Stimulated activated CD4-positive, alpha-beta T cell treated with anti-CD3 and anti-CD28 coated beads, Interleukin-12 subunit alpha, Interleukin-12 subunit beta, amount 100 ng/mL, for 4 hours (primary cell): ENCODE measurements at places on chromosomes 7 and 10.
A peak's percentile ranks its signal among the peaks of the same experiment; 100 is the strongest.

- DNase-seq = no peak
Measured at GRCh38 chr10:24958721-24959381, 6.4 kb upstream of the PRTFDC1 start.

GRCh38 chr7:46854958-46855473, 726.9 kb downstream of the TNS3 start:
- DNase-seq = no peak

DNA sequence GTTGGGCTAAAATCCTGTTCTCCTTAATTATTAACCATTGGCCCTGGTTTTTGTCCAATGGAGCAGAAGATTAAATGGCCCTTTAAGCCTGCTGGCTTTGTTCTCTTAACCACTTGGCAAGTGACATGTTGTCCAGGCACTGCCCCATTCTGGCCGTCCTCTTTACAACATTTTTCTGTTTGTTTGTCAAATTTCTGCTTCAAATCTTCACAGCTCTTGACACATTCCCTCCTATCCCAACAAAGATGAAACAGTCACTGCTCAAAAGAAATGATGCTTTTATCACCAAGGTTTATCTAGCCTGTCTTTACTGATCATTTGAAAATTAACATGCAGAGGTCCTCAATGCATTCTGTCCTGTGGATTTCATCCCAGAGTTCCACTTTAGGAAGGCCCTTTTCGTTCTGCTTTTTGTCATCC, 700.4 kb downstream of the KCNMA1 start:
- no peak for DNase-seq

- no peak for DNase-seq
Measured at GRCh38 chr10:21329995-21330627, 195.4 kb downstream of the SKIDA1 start.

GRCh38 chr7:108809356-108809755, 239.7 kb downstream of the DNAJB9 start:
- DNase-seq = no peak

DNA sequence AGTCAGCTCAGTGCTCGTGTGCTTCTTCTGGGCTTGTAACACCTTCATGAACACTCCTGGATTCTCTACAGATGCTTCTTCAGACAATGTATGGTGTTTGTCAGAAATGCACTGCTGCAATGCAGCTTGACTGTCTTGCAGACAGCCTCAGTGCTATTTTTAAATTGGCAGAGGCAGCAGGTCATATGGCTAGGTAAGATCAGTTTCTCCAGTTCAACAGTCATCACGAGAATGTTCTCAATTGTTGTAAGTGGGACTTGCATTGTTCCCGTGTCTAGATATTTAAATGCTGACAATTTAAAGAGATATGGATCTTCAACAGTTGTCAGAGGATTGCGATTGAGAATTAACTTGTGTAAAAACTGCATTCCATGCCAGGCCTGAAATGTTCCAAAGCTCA, 7.6 kb upstream of the ACBD5 start:
- DNase-seq = no peak

DNA sequence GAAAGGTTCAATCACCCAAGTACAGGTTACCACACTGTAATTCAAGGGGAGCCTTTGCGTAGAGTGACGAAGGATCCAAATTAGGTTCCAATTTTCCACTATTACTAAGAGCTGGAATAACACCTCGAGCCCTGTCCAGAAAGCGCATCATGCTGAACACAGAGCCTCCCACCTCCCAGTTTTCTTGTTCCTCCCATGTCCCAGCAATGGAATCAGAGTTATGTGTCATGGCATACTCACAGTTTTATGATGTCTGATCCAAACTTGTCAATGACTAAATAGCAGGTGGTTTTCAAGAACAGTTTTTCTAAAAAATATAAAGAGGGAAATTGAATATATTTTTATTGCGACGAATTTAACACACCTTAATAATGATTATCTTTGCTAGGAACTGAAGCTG, 50.6 kb downstream of the AOAH start:
- DNase-seq = no peak

DNA sequence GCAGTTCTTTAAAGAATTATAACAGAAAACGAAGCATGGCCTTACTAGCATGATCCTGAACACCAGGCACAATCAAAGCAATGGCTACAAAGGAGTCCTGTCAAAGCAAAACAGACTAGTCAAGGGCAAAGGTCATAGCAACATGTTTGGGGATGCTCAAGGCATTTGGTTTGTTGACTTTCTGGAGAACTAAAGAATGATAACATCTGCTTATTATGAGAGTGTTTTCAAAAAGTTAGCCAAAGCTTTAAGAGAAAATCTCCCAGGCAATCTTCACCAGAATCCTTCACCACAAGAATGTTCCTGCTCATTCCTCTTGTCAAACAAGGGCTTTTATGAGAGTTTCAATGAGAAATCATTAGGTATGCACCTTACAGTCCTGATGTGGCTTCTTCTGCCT, 95.1 kb upstream of the CPXM2 start:
- DNase-seq = no peak

DNA sequence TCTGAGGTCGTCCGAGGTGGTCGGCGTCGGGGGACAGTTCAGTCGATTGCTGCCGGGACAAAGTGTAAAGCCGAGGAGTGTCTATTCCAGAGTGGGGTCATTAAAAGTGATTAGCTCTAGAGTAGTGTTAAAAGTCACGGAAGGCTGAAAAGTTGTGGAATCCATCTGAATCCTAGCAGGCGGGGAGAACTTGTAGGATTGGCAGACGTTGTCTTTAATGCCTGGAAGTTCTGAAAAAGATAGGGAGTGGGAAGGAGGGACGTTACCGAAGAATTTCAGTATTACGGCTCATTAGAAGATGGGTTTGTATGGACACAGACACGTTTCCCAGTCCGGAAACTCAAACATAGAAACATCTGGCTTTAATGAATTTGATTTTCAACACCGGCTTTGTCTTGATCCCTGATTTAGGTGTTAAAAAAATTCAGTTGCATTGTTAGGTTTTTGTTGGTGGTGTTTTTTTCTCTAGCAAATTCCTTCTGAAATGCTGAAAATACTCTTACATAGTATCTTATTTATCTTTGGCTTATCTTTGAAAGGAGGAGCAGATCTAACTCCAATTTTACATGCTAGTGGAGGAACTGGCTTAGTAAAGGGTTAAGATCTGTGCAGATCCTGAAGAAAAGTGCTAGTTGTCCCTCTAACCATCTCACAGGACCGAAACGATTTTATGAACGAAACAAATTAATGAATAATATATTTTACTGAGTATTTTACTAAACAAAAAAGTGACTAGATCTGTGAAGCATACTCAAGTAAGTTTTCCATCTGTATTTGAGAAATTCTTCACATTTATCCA, 900 bp downstream of the MKLN1 start:
- no peak for DNase-seq

DNA sequence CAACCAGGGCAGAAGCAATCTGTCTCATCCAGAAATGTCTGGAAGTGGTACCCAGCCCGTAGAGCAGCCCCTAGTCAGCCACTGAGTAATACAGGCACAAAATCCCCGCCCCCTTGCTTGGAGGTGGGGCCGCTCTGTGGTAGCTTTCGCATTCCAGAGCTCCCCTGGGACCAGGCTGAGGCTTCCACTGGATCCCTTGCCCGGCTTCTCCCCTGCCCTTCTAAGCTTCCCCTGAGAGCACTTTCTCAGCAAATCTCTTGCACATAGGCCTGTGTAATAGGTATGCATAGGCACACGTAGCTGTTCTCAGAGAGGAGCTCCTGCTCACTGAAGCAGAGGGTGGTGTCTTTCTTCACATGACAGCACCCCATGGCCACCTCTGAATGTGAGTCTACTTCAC, 144.2 kb downstream of the BMS1 start:
- no peak for DNase-seq

DNA sequence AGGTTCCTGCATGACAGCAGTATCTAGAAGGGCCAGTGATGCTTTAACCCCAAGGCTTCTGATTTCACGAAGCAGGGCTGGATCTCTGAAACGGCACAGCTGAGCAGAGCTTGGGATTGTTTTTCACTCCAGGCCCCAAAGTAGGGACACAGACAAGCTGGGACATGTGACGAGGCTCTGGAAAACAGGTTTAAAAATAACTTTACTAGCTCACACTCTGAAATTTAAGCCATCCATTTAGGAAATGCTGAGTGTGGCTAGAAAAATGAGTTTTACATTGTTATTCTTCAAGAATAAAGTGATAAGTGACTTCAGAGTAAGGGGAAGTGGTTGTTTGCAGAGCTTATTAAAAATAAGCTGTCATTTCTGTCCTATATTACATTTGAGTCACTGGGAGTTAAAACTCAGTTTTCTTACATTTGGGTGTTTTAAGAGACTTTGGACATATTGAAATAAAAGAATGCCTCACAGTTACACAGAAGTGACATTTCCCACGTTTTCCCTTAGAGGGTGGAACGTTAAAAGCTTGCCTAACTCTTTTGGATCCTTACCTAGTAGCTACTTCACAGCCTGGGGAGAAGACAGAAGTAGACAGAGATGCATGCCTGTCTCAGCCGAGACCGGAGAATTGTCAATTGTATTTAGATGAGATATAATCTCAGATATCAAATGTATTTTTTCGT, 107.8 kb downstream of the GALNT17 start:
- DNase-seq = no peak

- no peak for DNase-seq
Measured at GRCh38 chr7:128247108-128247507, 6.0 kb downstream of the LEP start.

- DNase-seq = peak; percentile 75
Measured at GRCh38 chr10:5293691-5294550, 70.8 kb upstream of the UCN3 start.

DNA sequence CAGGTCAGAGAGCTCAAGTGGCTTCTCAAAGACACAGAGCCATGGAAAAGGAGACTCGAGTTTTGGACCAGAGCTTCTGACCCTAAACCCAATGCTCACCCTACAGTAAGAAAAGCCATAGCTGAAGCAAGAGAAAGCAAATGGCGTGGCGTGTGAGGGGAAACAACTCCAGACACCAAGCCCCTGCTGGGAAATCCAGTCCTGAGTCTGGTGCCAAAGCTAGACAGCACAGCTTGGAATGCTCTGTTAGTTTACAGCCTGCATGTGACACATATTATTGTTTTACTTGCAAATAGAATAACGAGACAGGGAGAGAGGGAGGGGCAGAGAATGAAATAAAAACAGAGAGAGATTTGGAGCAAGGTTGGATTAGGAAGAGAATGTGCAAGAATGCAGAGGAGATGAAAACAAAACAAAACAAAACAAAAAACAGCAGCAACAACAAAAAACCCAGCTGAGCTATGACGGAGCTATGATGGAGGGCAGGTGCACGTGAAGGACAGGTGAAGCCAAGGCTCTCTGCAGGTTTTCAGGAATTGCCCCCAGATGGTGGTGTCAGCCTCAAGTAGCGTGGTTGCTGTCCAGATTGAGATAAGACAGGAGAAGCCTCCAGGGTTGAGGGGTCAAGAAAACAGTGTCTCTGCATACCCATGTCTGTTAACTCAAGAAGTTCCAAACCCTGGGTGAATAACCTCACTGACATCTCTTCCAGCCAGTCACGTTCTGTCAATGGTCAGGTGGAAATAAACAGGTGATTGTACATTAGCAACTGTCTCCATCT, 69.7 kb upstream of the LRRC18 start:
- DNase-seq = no peak

DNA sequence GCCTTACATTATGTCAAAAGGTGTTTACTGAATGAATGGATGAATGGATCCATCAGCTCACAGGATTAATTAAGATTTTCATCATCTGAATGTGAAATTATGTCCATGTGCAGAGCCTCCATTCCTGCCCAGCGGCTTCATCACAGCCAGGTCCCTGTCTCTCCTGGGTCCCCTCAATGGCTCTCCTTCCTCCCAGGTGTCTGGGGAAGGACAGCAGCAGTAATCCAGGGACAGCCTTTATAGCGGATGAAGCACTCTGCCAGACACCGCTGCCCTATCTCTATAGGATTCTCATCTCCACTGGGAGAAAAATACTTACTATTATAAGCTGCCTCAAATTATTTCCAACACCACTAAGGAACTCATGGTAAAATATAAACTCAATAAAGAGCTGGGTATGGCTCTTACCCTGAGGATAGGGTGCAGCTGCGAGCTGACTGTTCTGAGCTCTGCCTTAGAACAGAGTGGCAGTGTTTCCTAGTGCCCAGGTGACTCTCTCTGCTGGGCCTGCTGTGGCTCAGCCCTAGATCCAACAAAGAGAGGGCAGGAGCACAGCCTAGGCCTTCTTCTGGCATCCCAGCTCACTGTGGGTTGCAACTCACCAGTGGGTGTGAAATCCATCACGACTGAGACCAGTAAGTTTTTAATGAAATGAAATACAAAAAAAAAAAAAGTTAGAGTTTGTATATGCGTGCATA, 38.3 kb downstream of the GPRIN2 start:
- no peak for DNase-seq

- DNase-seq = no peak
Measured at GRCh38 chr7:36764929-36765328, 40.6 kb upstream of the AOAH start.

DNA sequence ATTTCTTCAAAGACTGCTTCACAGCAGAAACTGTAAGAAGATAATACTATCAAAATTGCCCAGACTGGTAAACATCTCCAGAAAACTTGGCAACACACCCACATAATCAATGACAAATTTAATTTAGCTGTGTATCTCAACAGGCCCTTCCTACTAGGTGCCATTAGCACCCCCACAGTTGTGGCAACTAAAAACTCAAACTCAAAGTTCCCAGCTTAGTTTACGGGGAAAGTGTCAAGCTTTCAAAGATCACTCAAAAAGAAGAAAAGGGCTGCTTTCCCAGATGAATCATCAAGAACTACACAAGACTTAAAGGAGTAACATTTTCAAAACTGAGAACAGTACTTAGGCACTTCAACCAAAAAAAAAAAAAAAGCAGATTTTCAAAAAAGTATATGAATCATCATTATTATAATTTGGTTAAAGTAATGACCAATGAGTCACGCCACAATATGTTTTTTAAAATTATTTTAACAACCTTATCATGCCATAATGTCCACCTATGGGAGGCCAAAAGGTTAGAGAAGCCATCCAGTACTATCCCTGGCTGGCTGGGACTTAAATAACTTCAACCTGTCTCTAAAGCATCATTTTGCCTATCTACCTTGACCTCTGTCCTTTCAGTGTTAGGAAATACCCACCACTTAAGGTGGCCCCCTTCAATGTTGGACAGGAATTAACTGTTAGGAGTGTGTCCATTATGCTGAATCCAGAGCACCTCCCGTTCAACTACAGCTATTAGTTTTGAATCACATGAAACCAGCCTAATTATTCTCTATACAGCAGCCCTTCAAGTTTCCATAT, 90.8 kb downstream of the ZFAND4 start:
- no peak for DNase-seq

DNA sequence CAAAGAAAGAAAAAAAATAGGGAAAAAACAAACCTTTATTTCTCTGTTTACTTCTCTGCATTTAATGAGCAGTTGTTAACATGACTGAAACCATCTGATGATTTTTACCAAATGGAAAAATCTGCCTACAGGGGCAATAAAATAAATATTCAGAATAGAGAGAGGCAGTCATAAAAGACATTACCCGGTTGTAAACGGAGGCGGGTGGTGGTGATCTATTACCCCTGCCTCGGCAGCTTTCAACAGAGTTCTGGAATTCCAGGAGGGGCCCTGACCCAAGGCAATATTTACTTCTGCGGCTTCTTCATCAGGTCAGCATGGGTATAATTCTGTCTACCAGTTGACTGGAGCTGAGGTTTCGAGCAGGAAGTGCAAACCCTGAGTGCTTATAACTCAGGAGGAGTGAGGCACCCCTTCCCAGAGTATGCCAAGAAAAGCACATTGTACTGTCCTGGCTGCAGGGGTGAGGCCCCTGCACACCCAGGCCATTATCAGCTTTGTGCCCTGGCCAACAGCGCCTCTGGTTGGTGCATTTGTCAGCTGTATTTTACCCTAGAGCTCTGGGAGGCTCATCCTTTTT, 8.2 kb upstream of the CXCL12 start:
- no peak for DNase-seq
